ENCODE measurements at places on chromosomes 12 and 14.

DNA sequence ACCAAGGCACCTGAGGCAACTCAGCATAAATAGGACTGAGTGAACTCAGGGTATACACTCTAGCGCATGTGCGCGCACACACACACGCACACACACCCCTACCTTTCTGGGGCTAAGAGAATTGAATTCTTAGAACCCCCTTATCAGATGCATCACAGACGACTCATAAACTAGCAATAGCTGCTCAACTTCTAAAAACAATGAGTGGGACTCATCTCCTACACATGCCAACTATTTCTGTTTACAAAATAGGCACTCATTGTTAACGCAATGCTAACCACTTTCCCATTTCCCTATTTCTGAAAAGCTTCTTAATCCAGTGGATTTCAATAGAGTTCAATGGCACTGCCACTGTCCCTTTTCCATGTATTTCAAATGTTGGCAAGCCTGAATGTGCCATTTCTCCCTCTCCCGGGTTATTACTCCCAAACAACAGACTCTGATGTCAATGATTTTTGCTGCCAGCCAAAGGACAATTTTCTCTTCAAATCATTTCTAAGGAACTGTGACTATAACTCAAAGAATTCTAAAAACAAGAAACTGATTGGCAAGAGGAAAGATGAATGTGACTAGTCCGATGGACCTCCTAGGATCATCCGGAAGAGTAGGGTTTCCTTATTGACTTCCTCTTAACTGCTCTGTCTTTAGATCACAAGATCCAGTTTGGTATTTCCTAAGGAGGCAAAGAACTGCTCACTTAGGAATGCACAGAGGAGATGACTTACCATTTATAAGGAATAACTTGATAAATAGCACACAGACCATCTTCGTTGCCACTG is 48.8 kb downstream of the SLC38A1 start:
- H3K27ac ChIP-seq: no peak overlapping the region
- DNase-seq: no peak
- no peak overlapping the region for H3K4me3 ChIP-seq
- no peaks in the 10 kb centered on the region for H3K4me1 ChIP-seq

DNA sequence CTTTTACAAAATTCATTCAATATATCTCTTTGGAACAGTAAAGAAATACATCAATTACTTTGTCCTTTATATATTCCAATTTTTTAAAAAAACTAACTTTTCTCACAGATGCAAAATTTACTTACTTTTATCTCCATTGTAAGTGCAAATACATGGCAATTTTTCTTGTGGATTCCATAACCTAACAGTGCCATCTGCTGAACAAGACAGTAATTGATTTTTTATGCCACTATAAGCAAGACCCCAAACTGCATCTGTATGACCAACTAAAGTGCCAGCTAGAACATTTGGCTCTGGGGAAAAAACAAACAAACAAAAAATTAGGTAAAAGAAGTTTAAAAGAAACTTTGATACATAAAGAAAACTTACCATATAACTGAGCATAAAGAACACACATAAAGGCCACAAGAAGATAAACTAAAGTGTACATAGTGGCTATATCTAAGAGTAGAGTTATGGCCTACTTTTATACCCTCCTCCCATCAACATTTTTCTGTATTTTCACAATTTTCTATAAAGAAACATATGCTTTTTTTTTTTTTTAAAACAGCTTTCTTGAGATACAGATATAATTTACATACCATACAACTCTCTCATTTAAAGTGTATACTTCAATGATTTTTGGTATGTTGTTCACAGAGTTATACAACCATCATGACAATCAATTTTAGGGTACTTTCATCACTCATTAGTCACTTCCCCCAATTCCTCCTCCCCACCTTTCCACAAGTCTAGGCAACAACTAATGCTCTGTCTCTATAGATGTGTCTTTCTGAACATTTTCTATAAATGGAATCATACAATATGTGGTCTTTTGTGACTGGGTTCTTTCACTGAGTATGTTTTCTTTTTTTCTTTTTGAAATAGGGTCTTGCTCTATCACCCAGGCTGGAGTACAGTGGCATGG is 32.6 kb downstream of the COCH start:
- peaks cover 8% of the 10 kb centered on the region for H3K36me3 ChIP-seq
- no peak for DNase-seq
- no peak overlapping the region for H3K4me3 ChIP-seq
- no peaks in the 10 kb centered on the region for H3K27me3 ChIP-seq

- H3K4me3 ChIP-seq: no peak overlapping the region
- no peaks in the 10 kb centered on the region for H3K4me1 ChIP-seq
- no peaks in the 10 kb centered on the region for H3K27me3 ChIP-seq
- no peaks in the 10 kb centered on the region for H3K36me3 ChIP-seq
Measured at GRCh38 chr14:55005071-55005470, 21.8 kb downstream of the WDHD1 start.

- no peak overlapping the region for H3K4me3 ChIP-seq
- no peaks in the 10 kb centered on the region for H3K36me3 ChIP-seq
- no peaks in the 10 kb centered on the region for H3K27me3 ChIP-seq
- H3K27ac ChIP-seq: no peak overlapping the region
- no peaks in the 10 kb centered on the region for H3K4me1 ChIP-seq
- no peak for DNase-seq
Measured at GRCh38 chr12:40063414-40063813, 42.5 kb downstream of the SLC2A13 start.

DNA sequence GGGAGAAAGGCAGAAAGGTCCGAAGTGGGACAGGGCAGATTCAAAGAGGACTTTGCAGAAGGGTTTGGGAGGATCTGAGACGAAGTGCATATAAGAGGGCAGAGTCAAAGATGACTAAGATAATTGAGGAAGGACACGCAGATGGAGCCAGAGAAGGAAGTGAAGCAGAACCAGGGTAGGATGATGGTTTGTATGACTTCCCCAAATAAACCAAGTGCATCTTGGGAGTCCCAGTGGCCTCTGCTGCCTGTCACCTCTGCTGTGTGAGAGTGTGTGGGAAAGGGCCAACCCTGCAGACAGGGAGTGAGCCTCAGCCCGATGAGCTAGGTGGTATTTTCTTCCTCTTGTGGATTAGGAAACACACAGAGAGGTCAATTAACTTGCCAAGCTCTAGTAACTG is 36.8 kb downstream of the FLVCR2 start:
- no peak for DNase-seq
- H3K4me1 ChIP-seq: no peaks in the 10 kb centered on the region
- H3K4me3 ChIP-seq: no peak overlapping the region

DNA sequence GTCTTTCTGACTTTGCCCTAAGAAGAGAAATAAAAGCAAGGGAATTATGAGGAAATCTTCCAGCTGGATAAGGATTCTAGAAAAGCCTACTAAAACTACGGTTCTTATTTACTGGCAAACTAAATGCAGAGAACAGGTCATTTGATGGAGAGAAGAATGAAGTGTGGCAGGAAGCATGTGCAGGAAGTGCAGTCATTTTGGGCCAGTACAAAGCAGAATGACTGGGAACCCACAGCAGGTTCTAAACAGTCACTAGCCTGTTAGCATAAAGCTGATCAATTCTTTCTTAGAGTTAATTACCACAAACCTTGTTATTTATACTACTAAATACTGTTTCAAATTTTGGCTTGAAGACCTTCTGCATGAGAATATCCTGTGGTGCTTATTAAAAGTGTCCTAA is 36.7 kb downstream of the CFAP54 start:
- no peak overlapping the region for H3K27ac ChIP-seq
- H3K4me3 ChIP-seq: no peak overlapping the region
- DNase-seq: no peak
- no peaks in the 10 kb centered on the region for H3K27me3 ChIP-seq
- H3K4me1 ChIP-seq: no peaks in the 10 kb centered on the region
- H3K36me3 ChIP-seq: no peaks in the 10 kb centered on the region

DNA sequence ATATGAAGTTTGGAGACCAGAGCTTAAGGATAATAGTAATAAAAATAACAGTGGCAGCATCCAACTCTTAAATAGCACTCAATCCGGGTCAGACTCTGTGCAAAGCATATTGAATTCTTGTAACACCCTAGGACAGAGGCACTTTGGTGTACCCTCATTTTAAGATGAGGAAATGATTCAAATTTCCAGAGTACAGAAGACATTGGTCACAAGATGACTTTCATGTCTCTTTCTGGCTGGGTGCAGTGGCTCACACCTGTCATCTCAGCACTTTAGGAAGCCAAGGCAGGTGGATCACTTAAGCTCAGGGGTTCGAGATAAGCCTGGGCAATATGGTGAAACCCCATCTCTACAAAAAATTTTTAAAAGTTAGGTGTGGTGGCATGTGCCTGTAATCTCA is 235.8 kb downstream of the SLC15A4 start:
- H3K27ac ChIP-seq: no peak overlapping the region
- H3K27me3 ChIP-seq: no peaks in the 10 kb centered on the region
- DNase-seq: no peak
- H3K4me3 ChIP-seq: no peak overlapping the region

DNA sequence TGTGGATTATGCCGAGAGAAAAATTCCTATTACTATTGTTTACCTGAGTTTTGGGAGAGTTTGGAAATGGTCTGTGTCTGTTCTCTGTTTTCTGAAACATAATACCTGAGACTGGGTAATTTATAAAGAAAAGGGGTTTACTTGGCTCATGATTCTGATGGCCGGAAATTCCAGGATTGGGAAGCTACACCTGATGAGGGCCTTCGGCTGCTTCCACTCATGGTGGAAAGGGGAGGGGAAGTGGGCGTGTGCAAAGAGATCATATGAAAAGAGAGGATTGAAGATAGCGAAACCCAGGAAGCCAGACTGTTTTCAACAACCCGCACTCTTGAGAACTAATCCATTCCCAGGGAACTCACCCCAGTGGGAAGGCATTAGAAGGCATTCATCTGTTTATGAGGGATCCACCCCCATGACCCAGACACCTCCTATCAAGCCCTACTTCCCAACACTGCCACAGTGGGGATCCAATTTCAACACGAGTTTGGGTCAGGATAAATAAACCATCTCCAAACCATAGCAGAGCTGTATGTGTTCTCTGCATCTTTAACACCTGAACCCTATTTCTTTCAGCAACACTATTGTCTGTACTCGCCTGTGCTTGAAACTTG is 51.1 kb downstream of the APAF1 start:
- H3K4me1 ChIP-seq: peaks cover 21% of the 10 kb centered on the region
- H3K36me3 ChIP-seq: no peaks in the 10 kb centered on the region
- no peaks in the 10 kb centered on the region for H3K27me3 ChIP-seq
- DNase-seq: no peak
- no peak overlapping the region for H3K4me3 ChIP-seq

GRCh38 chr12:50174971-50175715 is 8.0 kb upstream of the CERS5 start:
- DNase-seq: no peak
- no peaks in the 10 kb centered on the region for H3K4me1 ChIP-seq
- H3K27me3 ChIP-seq: no peaks in the 10 kb centered on the region
